Activated CD4-positive, CD25-positive, alpha-beta regulatory T cell (primary cell): ENCODE measurements at places on chromosomes 16 and 17.

DNA sequence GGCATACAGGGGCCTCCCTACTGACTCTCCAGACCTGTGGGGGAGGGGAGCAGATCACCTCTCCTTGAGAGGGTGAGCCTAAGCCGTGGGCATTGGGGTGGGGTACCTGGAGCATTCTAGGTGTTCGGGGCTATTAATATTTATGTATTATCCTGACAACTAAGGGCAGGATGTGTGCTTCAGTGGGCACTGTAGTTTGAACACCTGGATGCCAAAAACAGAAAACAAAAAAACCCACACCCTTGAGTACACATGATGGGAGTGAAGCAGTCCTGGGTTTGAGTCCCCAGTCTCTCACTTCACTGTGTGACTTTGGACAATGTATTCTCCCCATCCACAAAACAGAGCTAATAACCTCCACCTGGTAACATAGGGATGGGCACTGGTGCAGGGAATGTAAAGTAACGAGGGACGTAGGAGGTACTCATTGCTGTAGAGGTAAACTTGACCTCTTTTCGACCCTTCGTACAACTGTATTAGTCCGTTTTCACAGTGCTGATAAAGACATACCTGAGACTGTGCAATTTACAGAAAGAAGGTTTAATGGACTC lies 257.8 kb downstream of the CPPED1 start:
- DNase-seq: no peak

DNA sequence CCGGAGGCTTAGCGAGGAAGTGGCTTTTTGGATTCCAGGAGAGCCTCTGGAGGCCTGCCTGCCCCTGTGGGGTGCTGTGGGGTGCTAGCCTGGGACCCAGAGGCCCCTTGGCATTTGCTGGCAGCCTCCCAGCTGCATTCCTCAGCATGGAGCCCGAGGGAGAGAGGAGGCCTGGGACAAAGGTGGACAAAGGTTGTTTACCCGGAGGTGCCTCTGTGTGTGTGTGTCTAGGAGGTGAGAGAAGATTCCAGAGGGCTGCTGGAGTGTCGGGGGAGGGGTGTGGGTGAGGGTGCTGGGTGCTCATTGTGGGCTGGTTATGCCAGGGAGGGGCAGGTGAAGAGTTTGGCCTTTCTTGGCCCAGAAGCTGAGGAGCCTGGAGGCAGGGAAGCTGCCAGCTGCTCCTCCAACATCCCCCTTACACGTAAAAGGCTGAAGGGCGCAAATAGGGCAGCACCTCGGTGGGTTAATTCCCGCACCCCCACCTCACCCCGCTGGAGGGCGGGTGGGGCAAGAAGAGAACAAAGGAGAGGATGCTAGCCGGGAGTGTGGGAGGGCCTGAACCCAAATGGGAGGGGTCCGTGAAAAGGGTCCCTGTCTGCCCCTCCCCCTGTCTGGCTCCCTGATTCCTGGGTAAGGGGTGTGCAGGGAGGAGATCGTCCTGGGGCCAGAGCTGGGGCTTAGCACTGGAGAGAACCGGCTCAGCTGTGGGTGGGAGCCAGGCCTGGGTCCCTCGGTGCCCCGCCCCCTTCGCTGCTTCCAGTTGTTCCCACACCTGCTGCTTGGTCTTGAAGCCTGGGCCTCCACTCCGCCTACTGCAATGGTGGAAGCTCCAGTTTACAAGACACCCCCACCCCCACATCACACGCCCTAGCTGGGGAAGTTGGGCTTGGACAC lies 9.9 kb downstream of the HEXIM2 start:
- DNase-seq: no peak

DNA sequence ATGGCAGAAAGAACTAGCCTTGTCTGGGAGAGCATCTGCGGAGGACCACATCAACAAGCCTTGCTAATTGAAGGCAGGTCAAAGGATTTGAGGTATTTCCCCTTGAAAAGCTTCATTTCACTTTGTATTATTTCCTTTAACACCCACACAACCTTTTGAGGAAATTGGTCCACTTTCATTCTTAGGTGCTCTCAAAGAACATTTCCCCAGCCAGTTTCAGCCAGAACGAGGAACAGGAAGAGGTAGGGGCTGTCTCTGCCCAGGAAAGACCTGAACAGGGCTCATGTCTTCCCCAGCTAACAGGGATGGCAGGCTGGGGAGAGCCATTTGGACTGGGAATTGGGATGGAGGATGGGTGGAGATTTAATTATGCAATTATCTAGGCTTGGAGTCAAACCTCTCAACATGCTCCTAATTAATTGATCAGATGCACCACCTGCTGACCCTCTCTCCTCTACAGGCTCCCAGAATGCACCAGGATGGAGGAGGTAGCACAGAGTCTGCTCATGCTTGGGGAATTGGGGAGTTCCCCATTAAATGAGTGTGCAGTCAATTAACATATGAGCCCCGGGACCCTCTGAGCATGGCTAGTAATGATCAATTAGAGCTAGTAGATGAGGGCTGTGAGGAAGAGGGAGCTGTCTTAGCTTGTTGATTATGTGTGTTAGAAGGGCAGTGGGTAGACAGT lies 84.6 kb downstream of the GP2 start:
- DNase-seq: no peak

DNA sequence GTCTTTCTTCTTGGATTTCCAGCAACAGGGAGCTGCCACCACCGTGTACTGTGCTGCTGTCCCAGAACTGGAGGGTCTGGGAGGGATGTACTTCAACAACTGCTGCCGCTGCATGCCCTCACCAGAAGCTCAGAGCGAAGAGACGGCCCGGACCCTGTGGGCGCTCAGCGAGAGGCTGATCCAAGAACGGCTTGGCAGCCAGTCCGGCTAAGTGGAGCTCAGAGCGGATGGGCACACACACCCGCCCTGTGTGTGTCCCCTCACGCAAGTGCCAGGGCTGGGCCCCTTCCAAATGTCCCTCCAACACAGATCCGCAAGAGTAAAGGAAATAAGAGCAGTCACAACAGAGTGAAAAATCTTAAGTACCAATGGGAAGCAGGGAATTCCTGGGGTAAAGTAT lies 389.0 kb downstream of the MAF start:
- DNase-seq: no peak

GRCh38 chr17:65588181-65588808 lies 26.8 kb upstream of the AXIN2 start:
- DNase-seq: no peak

DNA sequence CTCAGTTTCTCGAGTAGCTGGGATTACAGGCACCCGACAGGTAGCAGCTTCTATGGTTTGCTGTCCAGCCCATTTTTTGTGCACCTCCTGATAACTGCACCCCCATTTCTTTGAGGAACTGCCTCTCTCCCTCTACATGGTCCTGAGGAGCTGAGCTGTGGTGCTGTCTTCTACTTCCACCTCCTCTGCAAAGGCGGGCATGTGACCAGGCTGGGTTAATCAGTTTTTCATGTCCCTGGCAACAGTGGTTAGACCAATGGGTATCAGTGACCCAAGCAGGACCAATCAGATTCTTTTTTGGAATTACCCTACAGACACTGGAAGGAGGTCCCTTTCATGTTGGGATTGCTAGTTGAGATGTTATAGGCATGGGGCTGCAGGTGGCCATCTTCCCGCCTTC lies 41.3 kb downstream of the TBX21 start:
- no peak for DNase-seq

DNA sequence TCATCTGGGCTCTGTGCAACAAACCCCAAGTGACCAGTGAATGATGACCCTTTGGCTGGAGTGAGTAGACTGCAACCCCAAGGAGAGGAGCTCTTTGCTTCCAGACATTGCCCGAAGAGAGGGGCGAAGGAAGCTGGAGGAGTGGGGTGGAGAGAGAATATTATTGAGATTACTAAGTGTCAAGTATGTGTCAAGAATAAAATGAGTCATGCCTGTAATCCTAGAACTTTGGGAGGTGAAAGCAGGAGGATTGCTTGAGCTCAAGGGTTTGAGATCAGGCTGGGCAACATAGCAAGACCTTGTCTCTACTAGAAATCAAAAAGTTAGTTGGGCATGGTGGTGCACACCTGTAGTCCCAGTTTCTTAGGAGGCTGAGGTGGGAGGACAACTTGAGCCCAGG lies 142.0 kb upstream of the CCL2 start:
- DNase-seq: no peak

- no peak for DNase-seq
Observed at GRCh38 chr17:19411631-19412030, 599 bp downstream of the RNF112 start.

GRCh38 chr17:74924250-74924948 lies at the start of gene OTOP2:
Gene OTOP2, plus strand, starts transcription at chr17:74924273. Its CDS starts 360 bp downstream, at chr17:74924633.
- no peak for DNase-seq

- DNase-seq: no peak
Observed at GRCh38 chr16:81495321-81496234, 51.0 kb downstream of the CMIP start.

- no peak for DNase-seq
Observed at GRCh38 chr16:21279501-21279900, 1.4 kb upstream of the CRYM start.

GRCh38 chr17:18981642-18982424 lies 22.7 kb downstream of the FAM83G start:
- DNase-seq: no peak

DNA sequence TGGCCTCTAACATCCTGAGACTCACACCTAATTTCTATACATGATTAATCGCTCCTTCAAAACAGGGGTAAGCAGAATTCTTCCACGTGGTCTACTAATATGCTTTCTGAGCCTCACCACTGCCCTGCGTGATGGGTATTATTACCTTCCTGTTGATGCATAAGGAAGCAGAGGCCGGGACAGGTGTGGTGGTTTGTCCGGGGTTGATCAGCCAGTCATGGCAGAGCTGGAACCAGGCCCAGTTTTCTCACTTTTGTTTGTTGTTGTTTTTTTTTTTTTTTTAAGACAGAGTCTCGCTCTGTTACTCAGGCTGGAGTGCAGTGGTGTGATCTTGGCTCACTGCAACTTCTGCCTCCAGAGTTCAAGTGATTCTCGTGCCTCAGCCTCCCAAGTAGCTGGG lies 31.2 kb downstream of the RNF135 start:
- DNase-seq: no peak

DNA sequence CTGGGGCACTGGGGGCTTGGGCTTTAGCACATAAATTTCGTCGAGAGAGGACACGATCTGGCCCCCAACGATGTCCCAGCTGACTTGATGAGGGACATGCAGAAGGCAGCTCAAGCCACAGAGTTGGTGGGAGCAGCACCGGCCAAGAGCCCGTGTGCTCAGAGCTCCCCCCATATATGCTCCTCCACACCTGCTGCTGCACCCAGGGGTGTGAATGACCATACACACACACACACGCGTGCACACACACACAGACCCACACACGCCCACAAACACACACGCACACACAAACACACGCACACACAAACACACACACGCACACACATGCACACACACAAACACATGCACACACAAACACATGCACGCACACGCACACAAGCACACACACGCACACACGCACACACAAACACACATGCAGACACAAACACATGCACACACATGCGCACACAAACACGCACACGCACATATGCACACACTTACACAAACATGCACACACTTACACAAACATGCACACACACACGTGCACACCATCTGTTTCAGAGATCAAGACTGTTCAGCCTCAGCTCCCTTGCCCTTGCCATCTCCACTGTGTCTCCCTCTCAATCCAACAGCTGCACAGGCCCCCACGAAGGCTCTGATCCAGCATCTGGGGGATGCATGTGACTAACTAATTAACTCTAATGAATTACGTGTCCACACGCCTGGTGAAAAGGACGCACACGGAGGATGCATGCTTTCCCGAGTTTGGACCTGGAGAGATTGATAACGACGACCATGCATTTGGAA lies 85.6 kb upstream of the TNRC6C start:
- no peak for DNase-seq

GRCh38 chr17:18946536-18946935 lies 5.4 kb upstream of the SLC5A10 start:
- DNase-seq: no peak

DNA sequence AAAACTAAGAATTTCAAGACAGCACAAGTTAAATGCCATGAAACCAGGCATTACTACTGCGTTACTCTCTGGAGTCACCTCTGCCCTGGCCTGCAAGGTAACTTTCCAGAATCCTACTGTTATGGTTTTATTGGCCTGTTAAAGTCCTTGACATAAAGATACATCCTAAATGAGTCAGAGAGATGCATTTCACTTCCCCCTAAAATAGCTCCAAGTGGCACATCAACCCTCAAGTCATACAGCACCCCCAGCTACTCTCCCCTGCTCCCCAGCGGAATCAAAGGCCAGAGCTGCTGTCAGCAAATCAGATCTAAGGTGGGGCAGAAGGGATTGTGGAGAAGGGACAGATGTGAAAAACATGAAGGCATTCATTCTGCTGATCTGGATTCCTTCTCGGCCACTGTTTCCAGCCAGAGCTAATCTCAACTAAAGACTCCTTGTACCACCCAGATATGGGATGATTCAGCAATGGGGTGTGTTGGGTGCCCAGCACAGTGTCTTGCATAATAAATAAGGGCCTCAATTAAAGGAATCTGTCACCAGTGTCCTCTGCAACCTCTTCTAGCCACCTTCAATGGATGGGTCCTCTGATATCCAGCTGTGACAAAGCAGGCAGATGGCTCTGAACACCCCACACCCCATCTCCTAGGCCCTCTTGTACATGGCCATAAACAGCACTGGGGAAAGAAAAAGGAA lies 8.5 kb upstream of the CCL1 start:
- DNase-seq: no peak
